ENCODE measurements at places on chromosomes 2 and 18.

DNA sequence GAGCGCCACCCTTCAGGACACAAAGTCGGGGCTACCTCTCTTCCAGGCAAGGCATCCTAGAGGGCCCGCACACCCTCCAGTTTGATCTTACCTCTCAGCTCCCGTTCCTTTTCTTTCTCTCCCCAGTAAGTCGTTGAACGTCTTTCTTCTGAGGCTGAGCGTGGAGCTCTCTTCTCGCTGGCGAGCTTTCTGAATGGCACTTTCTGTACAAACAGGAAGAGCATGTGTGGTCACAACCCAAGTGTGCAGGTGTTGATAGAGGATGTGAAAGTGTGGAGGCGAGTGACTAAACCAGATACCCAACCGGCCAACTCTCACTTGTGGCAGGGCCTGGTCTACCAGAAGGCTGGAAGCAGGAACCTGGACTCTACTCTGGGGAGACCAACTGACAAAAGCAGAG lies at the start of gene AFF3:
TSS of gene AFF3 (minus strand) at position 198 of the 400 bp plus-strand sequence. CDS start 38,136 bp downstream, outside the sequence.
- no peak for DNase-seq

DNA sequence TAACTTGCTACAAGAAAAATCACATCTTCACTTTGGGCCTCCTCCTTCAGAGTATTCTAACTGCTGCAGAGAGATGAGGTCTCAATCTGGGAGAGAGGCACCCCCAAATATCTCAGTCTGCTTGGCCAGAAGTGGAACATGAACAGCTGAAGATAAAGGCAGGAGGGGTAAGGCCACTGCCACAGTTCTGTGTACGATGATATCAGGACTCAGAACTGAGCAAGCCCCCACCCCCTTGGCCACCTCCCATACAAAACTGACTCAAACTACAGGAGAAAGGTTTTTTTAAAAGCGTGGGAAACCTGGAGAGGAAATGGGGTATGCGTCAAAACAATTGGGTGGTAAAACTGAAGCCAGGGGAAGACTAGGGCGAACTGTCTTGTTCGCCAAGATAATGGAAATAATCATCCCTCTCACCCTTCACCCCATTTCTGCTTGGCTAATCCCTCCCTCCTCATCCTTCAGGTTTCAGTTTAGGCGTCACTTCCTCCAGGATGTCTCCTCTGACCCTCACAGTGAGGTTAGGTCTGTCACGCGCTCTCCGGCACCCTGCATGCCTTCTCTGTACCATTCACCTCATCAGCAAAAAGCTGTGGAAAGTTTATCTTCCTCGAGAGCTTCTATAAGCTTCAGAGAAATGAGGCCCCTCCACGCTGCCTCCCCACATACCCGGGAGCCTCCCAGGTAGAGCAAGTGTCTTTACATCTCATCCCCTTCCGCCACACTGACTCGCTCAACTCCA lies 64.4 kb downstream of the SFXN5 start:
- DNase-seq: no peak

DNA sequence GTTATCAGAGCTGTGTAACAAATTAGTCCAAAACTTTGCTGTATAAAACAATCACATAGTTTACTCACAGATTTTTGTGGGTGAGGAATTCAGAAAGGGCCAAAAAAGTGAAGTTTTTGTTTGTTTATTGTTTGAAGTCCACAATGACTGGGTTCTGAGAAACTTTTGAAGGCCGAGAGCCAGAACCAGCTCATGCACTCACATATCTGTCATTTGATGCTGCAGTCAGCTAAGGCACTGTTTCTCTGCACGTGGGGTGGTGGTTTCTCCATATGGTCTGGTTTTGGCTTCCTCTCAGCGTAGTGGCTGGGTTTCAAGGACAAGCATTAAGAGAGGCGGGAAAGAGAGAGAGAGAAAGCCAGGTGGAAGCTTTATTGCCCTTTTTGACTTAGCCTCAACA lies 131.8 kb downstream of the TWIST2 start:
- DNase-seq: no peak

DNA sequence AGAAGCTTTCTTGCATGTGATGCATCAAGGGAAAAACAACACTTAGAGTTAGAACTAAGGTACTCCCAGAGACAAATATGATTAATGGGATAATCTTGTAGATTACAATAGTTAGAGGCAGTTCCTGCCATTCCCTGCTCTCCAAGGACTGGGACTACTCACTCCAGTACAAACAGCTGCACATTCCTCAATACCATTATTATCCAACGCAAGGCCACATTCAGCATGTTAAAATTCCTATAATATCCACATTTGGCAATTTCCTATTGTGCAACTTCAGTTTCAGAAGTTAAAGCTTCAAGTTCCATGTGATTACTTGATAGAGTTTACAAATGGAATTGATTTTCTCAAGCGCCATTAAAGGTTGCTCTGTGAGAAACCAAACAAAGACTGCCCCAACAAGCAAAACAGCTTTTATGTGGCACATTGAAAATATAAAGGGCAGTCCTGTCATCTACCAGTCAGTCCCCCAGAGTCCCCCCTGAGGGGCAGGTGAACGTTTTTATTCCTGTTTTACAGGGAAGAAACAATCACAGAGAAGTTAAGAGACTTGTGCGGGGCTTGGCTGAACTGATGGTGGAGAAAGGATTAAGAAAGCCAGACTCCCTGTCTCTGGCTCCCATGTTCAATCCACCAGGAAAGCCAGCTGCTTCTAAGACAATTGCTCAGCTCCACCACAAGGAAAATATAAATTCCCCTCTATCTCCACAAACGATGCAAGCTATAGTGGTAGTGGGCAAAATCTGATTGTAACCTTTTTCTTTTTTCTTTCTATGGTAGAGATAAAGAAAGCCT lies 72.6 kb downstream of the TXNL1 start:
- no peak for DNase-seq

DNA sequence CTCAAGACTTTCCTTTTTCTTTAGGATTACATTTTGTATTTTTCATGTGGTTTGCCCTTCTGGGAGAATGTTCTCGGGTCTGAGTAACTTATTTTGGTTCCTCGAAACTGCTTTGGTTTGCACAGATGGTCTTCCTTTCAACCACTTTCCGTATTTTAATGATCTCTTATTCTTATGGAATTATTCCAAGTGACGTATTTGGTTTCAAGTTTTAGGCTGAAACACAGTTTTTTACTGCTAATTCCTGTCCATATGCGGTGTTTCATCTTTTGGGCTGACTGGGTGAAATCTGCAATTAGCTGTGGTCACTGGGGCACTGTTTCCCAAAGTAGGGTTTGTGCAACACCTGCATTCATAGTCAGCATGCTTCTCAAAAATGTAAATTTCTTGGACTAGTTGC lies 122.7 kb downstream of the CAPN13 start:
- no peak for DNase-seq

DNA sequence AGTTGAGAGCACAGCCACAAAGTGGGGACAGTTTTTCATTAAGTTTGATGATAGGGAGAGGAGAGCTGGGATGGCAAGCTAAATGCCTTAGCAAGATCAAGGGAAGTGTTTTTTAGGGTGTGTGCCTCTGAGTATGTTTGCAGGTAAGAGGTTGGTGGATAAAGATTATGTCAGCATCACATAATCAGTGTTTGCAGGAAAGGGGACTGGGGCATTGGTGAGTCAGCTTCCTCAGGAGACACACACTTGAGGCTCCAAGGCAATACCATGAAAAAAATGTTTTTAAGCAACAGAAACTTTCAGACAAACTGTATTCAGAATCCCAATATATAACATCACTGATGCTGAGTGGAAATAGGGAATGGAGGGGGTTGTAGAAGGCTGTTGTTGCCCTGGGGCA lies 25.4 kb upstream of the DTNB start:
- no peak for DNase-seq

GRCh38 chr2:193894081-193894480 lies 1699.3 kb upstream of the TMEFF2 start:
- DNase-seq: no peak
